ENCODE measurements at places on chromosomes 7 and 10. TPM values are rescaled to one million over a fixed set of nuclear protein-coding genes. Genes with fewer than 3 reads are reported as not detected.

- peaks cover 2% of the 10 kb centered on the region for H3K36me3 ChIP-seq
- H3K27ac ChIP-seq = no peak overlapping the region
- DNase-seq = no peak
Observed at GRCh38 chr10:12834116-12834665, 167.3 kb downstream of the CCDC3 start.

Gene EIF4EBP2
- 40.4 TPM for total RNA-seq

DNA sequence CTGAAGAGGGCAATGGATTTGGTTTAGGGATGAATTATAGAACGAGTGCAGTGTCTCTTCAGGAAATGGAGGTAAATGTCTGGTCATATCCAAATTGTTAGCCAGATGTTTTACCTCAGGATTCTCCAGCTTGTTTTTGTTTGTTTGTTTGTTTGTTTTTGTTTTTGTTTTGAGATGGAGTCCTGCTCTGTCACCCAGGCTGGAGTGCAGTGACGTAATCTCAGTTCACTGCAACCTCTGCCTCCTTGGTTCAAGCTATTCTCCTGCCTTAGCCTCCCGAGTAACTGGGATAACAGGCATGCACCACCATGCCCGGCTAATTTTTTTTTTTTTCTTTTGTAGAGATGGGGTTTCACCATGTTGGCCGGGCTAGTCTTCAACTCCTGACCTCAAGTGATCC, 6.9 kb downstream of the C10orf120 start:
- no peaks in the 10 kb centered on the region for H3K4me1 ChIP-seq
- H3K27ac ChIP-seq = no peak overlapping the region

DNA sequence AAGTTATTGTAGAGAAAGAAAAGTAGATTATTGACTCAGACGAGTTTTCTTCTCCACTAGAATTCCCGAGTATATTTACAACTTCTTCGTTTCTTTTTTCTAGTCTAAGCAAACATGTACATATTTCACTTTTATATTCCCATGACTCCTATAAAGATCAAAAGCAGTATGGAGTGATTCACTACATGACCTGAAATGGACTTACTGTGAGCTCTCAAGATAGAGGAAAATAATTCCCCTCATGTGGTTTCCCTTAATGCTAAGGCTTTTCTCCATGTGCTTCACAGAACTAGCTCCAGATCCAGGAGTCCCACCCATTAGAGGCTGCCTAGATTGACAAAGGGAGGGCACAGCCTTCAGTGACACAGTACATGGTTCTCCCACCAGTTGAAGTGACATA, 823.1 kb upstream of the LRRTM3 start:
- peaks cover 2% of the 10 kb centered on the region for H3K27me3 ChIP-seq
- no peak for DNase-seq
- H3K27ac ChIP-seq = no peak overlapping the region
- no peaks in the 10 kb centered on the region for H3K4me1 ChIP-seq
- H3K36me3 ChIP-seq = no peaks in the 10 kb centered on the region

Gene GFRA1
- total RNA-seq = 41.8 TPM

Gene ADCYAP1R1
- total RNA-seq = not detected

GRCh38 chr10:23439961-23440889, 1.4 kb downstream of the OTUD1 start:
- H3K4me3 ChIP-seq = peak overlapping the region; percentile 80
- H3K36me3 ChIP-seq = peaks cover 15% of the 10 kb centered on the region
- H3K4me1 ChIP-seq = peaks cover 33% of the 10 kb centered on the region
- peak overlapping the region; percentile 67 for H3K27ac ChIP-seq

DNA sequence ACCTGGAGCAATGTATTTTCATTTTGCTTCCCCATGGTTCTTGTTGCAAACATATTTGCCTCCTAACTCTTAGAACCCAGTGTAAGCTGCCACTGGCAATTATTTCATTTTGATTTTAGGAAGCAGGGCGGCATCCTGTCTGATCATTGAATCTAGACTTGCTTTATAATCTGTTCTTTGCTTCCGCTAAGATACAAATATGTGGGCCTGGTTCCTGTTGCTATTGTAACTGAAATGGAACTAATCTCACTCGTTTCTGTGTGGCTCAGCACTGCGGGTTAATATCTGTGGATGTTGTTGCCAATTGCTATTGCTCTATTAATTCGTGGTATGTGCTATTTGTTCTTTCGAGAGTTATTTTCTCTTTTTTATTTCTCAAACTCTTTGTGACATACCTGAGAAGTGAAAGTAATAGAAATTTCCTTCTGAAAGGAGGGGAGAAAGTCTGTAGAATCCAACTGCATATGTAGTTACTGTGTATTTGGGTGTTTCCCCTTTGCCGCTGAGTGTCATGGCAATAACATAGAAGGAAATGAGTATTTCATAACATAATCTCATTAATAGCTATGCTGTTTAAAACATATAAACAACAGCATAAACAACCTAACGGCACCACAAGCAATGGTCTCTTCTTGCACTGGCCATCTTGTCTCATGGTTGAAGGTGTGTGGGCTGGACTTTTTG, 62.4 kb downstream of the FZD1 start:
- no peak overlapping the region for H3K4me3 ChIP-seq
- DNase-seq = no peak
- no peaks in the 10 kb centered on the region for H3K4me1 ChIP-seq
- no peaks in the 10 kb centered on the region for H3K36me3 ChIP-seq
- H3K27ac ChIP-seq = no peak overlapping the region
